Activated effector memory CD4-positive, alpha-beta T cell treated with anti-CD3 and anti-CD28 coated beads, Interleukin-2, amount 50 U/mL, for 16 hours (primary cell): ENCODE measurements at places on chromosomes 6 and 20.

DNA sequence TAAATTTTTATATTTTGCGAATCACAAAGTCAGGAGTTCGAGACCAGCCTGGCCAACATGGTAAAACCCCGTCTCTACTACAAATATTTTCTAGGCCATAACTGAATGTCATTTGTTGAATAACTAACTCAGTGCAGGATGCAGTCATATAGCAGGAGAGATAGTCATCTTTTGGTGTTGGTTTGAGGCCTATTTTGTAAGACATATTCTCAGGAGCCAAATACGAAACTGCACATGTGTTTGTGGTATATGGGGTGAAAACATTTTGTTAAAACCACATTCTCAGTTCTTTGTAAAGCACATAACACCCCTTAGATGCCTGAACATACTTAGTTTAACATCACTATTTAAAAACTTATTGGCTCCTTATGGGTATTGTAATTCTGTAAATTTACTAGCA, 4.7 kb upstream of the ENPP5 start:
- no peak for DNase-seq

DNA sequence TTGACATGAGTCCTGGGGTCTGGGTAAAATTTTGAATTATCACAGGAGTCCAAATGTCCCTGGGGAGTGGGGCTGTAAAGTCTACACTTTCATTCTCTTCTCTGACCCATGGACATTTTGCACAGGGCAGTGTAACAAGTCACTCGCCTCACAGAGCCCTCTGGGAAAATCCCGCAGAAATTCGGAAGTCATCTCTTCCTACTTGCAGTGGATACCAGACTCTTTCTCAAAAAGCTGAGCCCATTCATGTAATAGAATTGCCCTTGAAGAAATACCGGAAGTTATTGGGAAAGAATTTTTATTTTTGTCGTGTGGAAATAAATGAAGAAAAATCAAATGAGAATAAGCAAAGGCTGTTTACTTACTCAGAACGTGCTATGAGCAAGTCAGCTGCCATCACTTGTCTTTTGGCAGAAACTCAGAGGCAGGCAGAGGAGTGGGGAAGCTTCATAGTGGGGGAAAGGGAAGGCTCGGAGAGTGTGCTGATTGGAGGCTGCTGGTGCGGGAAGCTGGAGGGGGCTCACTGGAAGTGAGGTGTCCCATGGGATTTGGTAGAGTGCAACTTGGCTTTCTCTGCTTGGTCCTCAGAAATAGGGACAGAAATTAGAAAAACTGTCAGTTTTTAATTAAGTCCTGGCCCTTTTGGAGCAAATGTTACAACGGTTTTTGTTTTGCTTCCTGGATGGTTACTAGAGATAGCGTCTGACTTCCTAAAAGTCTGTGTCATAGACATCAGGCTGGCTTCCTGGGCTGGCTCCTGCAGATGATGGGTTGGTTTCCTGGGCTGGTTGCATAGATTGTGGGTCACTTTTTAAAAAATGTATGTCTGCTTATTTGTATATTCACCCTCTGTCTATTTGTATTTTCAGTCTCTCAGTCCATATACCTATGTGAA, 79.8 kb upstream of the EEF1E1 start:
- no peak for DNase-seq

DNA sequence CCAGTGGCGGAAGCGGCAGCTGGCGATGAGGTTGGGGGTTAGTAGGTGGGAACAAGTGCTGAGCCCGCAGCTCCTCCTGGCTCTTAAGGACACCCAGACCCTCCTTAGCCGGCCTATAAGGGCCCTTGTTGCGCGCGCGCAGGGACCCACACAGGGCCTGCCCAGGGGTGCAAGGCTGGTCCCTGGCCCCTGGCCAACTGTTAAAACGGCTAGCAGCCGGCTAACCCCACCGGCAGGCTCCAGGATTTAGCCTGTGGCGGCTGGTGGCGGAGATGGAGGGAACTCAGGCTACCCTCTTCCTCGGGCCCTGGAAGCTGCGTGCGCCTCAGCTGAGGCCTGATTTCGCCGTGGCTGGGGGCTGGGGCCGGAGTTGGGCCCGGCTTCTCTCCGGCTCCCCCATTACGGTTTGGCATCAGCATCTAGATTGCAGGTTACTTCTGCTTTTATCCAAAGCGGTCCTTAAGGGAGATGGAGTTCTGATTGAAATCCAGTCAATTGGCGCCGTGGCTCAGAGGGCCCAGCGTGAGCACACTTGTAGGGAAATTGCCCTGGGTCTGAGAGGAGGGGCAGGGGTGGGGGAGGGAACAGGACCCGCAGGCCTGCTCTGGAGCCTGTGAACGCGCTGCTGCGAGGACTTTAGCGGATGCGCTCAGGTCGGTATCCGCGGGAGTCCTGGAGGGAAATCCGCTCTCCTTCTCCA, 36.9 kb upstream of the CCDC167 start:
- DNase-seq: no peak

DNA sequence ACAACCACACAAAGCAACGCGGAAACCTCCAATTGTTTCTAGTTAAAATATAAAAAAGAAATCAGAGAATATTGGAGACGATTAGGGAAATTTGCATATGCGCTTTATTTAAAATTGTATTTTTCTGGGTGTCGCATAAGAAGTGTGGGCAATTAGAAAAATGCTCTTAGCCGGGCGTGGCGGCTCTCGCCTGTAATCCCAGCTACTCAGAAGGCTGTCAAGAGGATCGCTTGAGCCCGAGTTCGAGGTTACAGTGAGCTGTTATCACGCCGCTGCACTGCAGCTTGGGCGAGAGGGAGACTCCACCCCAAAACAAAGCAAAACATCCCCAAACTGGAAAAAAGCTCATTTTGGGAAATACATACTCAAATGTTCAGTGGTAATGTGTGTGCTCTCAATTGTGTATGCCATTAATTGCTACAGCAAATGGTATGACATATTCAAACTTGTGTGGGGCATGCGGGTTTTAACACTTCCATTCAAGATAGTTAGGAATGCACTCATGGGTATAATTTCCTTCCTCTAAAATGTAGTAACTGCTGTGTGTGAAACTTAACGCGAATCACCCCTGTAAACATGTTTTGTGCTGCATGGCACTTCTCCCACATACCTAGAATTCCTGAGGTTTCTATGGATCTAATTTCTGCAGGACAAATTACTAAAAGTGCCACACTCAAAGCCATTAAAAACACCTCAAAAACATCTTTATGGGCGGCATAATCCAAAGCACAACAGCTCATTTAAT, 54.7 kb upstream of the HFE start:
- no peak for DNase-seq

GRCh38 chr6:156658186-156658965, 118.8 kb upstream of the ARID1B start:
- DNase-seq: no peak
